Activated B cell treated with CpG ODN at 0.5 μM for 24 hours (primary cell): ENCODE measurements at places on chromosomes 1 and 21. TPM values are rescaled to one million over a fixed set of nuclear protein-coding genes. Genes with fewer than 3 reads are reported as not detected.

The FAM229A gene
- 7.6 and 11.7 TPM in 2 replicates for total RNA-seq

The SYNC gene
- total RNA-seq: not detected in 2 replicates

The LCE2C gene
- not detected in 2 replicates for total RNA-seq

The PCSK9 gene
- not detected in 2 replicates for total RNA-seq

The RWDD3 gene
- total RNA-seq: 17.1 and 18.9 TPM in 2 replicates

The MRPL39 gene
- total RNA-seq: 43.6 and 46.3 TPM in 2 replicates

The TMCO2 gene
- total RNA-seq: not detected in 2 replicates

The FMOD gene
- total RNA-seq: not detected in 2 replicates

The OR2T11 gene
- total RNA-seq: 1.7 and 4.3 TPM in 2 replicates

The HCN3 gene
- 2.7 TPM in 2 replicates for total RNA-seq

The LRRN2 gene
- total RNA-seq: not detected in 2 replicates

The ODF2L gene
- 28.2 and 36.1 TPM in 2 replicates for total RNA-seq

The ZNF697 gene
- total RNA-seq: 0.07 TPM in 1 of 2 replicates, not detected in the other

The ANGPTL3 gene
- total RNA-seq: not detected in 2 replicates

The SUSD4 gene
- not detected in 2 replicates for total RNA-seq

The RUNX3 gene
- 141 and 153 TPM in 2 replicates for total RNA-seq

The OR2T12 gene
- total RNA-seq: not detected in 2 replicates
